Purkinje cell (primary cell): ENCODE measurements at places on chromosomes 1 and 21. TPM values are rescaled to one million over a fixed set of nuclear protein-coding genes. Genes with fewer than 3 reads are reported as not detected.

CC2D1B gene
- polyA plus RNA-seq: 0.92 and 2.0 TPM in 2 replicates

LAMC1 gene
- 2.0 and 11.3 TPM in 2 replicates for polyA plus RNA-seq

CRYAA gene
- polyA plus RNA-seq: not detected in 2 replicates

MATN1 gene
- not detected in 2 replicates for polyA plus RNA-seq

CR1L gene
- polyA plus RNA-seq: not detected in 2 replicates

LGR6 gene
- polyA plus RNA-seq: 4.0 and 5.7 TPM in 2 replicates

SERTAD4 gene
- polyA plus RNA-seq: 1.9 and 2.0 TPM in 2 replicates

USH2A gene
- 0.20 TPM in 1 of 2 replicates, not detected in the other for polyA plus RNA-seq

FALEC gene
- not detected in 2 replicates for polyA plus RNA-seq

PANK4 gene
- polyA plus RNA-seq: 1.9 and 4.3 TPM in 2 replicates

LRRC38 gene
- polyA plus RNA-seq: not detected in 2 replicates

ANGPTL1 gene
- 0.52 TPM in 1 of 2 replicates, not detected in the other for polyA plus RNA-seq

DENND2C gene
- polyA plus RNA-seq: 2.4 and 2.9 TPM in 2 replicates

KIAA0040 gene
- polyA plus RNA-seq: not detected in 2 replicates

LIX1L gene
- polyA plus RNA-seq: 3.5 and 4.9 TPM in 2 replicates

CCT3 gene
- polyA plus RNA-seq: 121 and 150 TPM in 2 replicates

SPATA17 gene
- polyA plus RNA-seq: 3.4 and 7.4 TPM in 2 replicates

FAM151A gene
- not detected in 2 replicates for polyA plus RNA-seq

RNF186 gene
- not detected in 2 replicates for polyA plus RNA-seq

NTMT2 gene
- polyA plus RNA-seq: not detected in 2 replicates

PLA2G2C gene
- not detected in 2 replicates for polyA plus RNA-seq

SPRR1B gene
- not detected in 2 replicates for polyA plus RNA-seq

FOXD3 gene
- polyA plus RNA-seq: not detected in 2 replicates

BOLA1 gene
- polyA plus RNA-seq: 2.4 and 8.4 TPM in 2 replicates

TP73 gene
- polyA plus RNA-seq: not detected in 2 replicates

OR2T8 gene
- polyA plus RNA-seq: not detected in 2 replicates
